ENCODE measurements at places on chromosomes 7 and 10.

- no peak for DNase-seq
Measured at GRCh38 chr7:155973451-155973997, 161.3 kb upstream of the SHH start.

- no peak for DNase-seq
Measured at GRCh38 chr10:126455766-126456405, 67.6 kb upstream of the ADAM12 start.

GRCh38 chr10:106551501-106552062 lies 612.9 kb downstream of the SORCS1 start:
- DNase-seq = no peak

DNA sequence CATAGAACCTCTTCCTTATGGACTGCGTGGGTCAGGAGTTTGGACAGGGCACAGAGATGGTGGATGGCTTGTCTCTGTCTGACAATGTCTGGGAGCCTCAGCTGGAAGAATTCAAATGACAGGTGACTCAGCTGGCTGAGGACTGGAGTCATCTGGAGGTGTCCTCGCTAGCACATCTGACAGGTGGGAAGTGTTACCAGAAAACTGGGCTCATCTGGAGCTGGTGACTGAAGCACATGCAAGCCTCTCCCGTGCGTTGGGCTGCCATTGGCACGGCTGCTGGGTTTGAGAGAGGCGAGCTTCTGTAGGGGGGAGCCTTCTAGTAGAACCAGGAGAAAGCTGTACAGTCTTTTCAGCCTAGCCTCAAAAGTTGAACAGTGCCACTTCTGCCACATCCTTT lies 71.0 kb downstream of the CELF2 start:
- no peak for DNase-seq

- peak; percentile 99 for DNase-seq
Measured at GRCh38 chr10:32417911-32418547, 27.9 kb upstream of the CCDC7 start.
